GOT3 (cell line): ENCODE measurements at places on chromosomes 5 and 9.
A peak's percentile ranks its signal among the peaks of the same experiment; 100 is the strongest.

DNA sequence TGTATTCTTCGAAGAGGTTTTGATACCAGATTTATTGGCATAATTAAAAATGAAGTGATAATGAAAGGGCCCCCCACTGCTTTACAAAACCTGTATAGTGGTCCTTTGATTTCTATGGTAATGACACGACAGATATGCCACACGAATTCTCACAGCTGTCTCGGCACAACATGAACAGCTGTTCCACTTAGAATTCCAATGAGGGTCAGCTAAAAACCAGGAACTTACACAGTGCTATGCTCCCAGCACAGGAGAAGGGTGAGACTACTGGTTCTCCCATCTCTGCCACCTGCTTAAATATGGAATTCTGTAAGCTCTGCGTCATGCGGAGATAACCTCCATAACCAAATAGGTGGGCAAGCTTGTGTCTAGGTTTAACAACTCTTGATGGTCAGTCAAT is 183.0 kb upstream of the EFNA5 start:
- DNase-seq, result no peak

DNA sequence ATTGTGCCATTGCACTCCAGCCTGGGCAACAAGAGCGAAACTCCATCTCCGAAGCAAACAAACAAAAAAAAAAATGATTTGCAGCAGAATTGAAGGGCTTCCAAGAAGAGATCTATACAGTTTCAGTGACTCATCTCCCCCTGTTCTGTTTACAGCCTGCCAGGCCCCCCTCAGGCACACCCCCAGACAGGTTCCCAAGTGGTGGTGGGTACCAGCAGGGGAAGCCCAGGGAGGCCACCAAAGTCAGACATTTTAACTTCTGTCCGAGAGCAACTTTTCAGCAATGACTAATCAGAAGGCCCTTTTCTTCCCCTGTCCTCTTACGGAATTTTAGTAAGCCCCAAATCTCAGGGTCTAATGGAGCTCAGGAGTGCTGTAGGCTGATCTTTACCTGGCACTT is 98.7 kb downstream of the PAX5 start:
- no peak for DNase-seq

DNA sequence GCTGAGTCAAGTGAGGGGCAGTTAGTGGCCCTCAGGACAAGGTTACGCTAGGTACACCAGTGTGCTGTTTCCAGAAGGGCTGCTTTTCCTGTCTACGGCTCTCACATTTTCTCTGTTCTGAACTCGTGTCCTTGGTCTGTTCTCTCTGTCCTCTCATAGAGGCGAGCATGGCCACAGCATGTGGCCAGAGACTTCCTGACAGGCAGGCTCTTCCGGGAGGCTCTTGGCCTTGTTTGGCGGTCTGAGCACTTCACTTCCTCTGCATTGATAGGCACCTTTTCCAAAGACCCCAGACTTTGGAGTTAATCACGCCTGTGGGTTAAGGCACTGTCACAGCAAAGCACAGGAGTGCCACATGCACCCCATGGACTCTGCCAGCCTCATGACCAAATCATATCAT is 1.2 kb downstream of the CKMT2 start:
- no peak for DNase-seq

GRCh38 chr5:174459071-174459702 is 265.2 kb upstream of the MSX2 start:
- DNase-seq, result no peak

DNA sequence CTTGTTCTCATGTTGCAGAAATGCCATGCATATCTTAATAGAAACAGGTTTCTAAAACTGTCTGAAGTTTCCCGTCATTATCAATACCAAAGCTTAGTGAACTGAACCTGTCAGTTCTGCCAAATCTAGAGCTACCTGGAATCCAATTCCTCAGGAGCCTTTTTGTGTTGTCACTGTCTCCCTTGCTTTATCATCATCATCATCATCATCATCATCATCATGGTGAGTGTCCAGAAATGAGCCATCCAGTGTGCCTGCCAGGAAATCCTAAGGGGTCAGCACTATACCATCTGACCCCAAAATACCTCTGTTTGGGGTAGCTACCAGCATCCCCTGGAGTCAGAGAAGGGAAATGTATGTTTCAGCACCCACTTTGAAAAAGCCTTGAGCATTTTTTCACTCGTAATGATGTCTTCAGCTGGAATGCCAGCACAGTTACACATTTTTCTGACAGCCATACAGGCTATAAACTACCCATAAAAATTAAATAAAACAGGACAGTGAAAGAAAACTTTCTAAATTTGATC is 150.3 kb downstream of the NR2F1-AS1 start:
- no peak for DNase-seq

DNA sequence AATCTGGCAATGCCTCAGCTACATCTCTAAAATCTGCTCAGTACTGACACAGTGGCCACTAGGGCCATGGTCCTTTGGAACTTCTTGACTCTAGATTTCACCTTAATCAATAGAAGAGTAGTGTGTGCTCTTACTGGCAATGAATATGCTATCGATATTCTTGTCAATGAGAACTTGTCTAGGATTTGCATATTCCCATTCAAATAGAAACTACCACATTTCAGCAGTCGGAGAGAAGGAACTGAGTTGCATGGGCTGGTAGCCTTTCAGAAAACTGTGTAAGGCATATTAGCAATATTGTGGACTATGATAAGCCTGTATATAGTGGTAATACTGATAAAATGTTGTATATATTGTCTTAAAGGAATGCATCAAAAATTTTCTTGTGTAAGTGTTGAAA is 45.3 kb upstream of the NAA35 start:
- DNase-seq, result no peak

- no peak for DNase-seq
These were observed at the start of gene PCDHGB1 for GRCh38 chr5:141349917-141350619. PCDHGB1 (plus strand) TSS chr5:141350099; CDS start chr5:141350261, 162 bp downstream.

DNA sequence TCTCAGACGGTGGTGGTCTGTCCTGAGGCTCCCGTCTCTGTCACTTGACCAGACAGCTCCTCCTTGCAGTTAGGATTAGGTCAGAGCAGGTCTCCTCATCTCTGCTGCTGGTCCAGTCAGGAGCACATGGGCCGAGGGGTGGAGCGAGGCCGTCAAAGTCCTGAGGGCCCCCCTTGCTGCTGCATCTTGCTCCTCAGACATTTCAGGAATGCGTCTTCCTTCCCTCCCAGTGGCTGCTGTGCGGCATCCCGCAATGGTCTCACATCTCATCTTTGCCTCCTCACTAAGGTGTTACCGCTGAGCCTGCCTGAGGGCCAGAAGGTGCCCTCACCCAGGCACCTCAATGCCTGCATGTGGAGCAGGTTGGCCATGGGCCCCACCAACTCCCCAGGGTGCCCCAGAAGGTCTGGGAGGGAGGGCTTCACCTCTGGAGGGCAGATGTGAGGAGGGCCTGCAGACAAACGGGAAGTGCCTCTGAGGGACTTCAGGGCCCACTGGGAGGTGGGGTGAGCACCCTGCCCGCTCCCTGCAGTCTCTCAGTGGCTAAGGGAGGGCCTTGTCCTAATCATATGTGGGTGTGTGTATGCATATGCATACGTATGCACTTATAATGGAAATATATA is 137.7 kb upstream of the LMX1B start:
- no peak for DNase-seq

DNA sequence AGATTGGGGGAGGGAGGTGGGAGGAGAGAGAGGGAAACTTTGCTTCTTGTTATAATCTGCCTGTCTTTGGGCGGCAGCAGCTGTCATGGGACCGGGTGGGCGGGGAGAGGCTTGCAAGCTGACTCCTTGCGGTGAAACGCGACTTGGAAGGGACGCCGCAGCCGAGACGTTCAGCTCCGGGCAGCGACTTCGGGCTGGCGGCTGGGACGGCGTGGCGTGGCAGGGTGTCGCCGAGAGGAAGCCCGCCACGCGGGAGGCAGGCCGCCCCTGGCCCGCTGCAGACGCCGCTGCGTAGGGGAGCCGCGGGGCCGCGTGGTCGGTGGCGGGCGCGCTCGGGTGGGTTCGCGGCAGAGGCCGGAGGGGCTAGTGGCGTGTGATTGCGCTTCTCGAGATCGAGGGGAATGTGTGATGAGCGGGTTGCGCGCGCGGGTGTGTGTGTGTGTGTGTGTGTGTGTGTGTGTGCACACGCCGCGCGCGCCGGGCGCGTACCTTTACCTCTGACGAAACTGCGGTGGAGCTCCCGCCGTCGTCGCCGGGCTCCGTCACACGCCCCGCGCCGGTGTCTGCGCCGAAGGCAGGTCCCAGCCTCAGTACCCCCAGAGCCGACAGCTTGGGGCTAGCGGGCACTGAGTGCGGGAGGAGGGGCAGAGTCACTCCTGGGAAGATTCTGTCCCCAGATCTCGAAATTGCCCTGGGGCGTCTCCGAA is 1.7 kb downstream of the PPARGC1B start:
- peak; percentile 49 for DNase-seq

DNA sequence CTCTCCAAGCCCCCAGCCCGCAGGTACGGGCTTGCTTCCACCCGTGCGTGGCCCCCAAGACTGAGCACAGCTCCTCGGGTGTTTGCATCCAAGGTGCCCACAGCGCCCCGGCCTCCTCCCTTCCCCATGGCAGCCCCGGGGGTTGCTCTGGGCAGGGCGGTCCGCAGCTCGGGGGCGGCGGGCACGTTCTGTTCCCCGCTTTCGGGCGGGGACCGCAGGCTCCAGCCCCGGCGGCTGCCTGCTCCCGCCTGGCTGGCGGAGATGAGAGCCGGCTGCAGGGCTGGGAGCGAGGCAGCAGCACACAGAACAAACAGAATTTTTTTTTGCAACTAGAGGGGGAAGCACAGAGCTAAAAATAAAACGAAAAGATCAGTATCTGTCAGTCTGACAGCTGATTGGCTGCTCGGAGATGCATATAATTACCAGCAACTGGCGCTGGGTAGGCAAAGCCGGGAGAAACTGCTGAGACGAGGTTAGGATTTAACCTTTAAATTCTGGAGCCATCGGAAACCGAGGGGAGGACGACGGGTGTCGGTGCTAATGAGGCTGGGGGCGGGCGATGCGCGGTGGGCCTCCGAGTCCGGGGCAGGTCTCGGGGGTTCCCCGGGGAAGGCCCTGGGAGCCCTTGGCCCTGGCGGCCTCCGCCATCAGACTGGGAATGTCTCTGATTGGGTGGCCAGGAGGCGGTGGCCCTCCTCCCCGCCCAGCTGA is 142.7 kb upstream of the IER5L start:
- no peak for DNase-seq

- DNase-seq, result no peak
These were observed 22.6 kb upstream of the CEP72 start for GRCh38 chr5:589588-589987.

GRCh38 chr5:151186538-151186937 is 29.0 kb upstream of the ANXA6 start:
- DNase-seq, result no peak

GRCh38 chr9:82764061-82764668 is 298.8 kb downstream of the RASEF start:
- DNase-seq, result no peak

- DNase-seq, result no peak
These were observed 3.2 kb downstream of the CDKN2B start for GRCh38 chr9:22005702-22006606.

GRCh38 chr5:73631500-73631899 is 5.5 kb downstream of the ARHGEF28 start:
- DNase-seq, result no peak

- no peak for DNase-seq
These were observed 184.0 kb upstream of the GDNF start for GRCh38 chr5:38023799-38024198.

DNA sequence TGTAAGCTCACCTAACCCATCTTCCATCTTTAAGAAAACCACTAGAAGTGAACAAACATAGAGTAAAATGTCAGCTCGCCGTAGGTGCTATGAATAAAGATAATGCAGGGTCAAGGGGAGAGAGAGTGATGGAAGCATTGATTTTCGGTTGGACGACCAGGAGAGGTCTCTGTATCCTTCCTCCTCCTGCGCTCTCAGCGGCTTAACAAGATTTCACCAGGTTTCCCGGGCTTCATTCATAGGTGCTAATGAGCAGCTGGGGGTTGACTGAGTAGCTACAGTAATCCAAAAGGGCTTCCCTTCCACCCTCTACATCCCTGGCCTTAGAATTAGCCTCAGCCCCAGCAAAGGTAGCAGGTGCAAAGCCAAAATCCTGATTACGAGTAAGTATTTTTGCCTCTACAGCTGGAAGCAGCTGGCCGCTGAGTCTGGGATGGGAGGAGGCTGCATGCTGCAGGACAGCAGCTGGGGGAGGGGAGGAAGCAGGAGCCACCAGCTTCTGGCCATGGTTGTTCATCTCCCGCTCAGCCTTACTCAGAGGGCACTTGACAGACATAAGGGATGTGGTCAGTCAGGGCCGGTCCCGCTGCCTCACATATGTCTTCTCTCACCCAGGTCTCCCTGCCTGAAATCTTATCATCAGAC is 112.0 kb upstream of the IL12B start:
- no peak for DNase-seq

GRCh38 chr9:22054529-22054928 is 45.4 kb upstream of the CDKN2B start:
- no peak for DNase-seq

DNA sequence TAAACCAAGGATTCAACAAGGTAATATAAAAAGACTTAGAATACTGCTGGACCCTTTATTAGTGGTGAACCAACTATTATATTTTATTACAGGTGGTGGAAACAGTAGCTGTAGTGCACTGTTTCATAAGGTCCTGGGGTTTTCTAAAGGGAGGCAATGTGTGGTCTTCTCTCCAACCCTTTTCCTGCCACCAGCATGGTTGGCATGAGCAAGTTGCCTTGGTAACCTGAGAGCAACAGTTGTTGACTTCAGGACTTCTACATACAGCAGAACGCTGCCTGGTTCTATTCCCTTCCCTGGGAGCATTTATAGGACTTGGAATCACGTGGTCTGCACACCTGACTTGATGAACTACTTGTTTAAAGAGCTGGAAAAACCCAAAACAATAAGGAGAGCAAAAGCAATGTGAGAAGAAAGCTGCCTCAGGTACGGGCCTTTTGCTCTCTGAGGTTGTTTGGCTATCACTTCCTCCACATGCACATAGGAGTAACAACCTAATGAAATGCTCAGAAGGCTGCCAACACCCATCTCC is 81.1 kb upstream of the RAI14 start:
- no peak for DNase-seq

DNA sequence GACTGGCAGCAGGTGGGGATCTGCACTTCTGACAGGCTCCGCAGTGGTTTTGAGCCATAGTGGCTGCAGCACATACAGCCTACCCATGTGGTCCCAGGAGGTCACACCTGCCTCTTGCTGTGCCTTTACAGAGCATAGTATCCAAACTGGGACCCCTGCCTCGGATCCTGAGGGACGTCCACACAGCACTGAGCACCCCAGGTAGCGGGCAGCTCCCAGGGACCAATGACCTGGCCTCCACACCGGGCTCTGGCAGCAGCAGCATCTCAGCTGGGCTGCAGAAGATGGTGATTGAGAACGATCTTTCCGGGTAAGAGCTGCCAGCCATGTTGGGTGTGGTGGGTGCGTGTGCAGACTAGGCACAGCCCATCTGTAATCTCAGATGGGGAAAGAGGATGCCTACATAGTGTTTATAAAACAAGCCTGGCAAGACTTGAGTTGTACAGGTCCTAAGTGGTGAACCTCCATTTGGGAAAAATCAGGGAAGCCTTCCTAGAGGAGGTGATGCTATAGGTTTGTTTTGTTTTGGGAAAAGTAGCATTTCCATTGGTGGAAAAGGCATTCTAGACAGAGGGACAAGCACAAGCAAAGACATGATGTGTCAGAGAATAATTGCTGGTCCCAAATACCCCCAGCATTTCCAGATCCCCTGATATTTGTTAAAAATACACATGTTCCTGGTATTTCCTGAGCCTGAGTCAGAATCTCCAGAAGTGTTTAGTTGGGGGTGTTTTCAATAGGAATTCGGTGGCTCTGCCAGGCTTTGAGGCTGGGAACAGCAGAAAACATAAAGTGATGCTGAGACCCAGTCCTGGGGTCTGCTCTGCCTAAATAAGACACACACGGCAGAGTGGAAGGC is 119.2 kb downstream of the DAB2IP start:
- DNase-seq, result no peak

- DNase-seq, result no peak
These were observed 43.0 kb downstream of the LHFPL2 start for GRCh38 chr5:78605611-78606010.
